ENCODE measurements at places on chromosomes 5 and 9. TPM values are rescaled to one million over a fixed set of nuclear protein-coding genes. Genes with fewer than 3 reads are reported as not detected.

ANKRD18A gene
- 9.9 TPM for total RNA-seq

GFPT2 gene
- total RNA-seq, result 49.7 TPM

ANKRD31 gene
- total RNA-seq, result 0.06 TPM

SPATA31A3 gene
- not detected for total RNA-seq

DCAF12 gene
- 41.6 TPM for total RNA-seq

Measured in A549 treated with AZD2906 at 1 μM for 4 hours (cell line).